ENCODE measurements at places on chromosomes 3 and 15.
A peak's percentile ranks its signal among the peaks of the same experiment; 100 is the strongest.

DNA sequence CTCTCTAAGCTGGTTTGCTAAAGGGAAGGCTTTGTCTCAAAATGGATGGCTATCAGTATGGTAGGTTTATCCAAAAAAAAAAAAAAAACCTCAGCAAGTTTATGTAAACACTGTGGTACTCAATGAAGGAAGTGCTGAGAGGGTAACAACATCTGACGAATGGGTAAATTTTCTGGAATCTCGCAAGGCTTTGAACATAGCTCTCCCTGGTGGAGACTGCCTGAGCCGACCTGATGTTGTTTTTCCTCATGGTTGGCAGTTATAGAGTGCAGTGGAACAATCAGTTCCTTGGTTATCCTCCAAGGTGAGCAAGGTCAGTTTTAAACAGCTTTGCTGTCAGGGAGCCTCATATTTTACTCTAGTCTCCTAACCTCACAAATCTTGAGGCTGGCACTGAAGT is 94.6 kb downstream of the ZPLD1 start:
- DNase-seq, result no peak

GRCh38 chr3:142154186-142154585 is 4.8 kb upstream of the TFDP2 start:
- DNase-seq, result no peak

DNA sequence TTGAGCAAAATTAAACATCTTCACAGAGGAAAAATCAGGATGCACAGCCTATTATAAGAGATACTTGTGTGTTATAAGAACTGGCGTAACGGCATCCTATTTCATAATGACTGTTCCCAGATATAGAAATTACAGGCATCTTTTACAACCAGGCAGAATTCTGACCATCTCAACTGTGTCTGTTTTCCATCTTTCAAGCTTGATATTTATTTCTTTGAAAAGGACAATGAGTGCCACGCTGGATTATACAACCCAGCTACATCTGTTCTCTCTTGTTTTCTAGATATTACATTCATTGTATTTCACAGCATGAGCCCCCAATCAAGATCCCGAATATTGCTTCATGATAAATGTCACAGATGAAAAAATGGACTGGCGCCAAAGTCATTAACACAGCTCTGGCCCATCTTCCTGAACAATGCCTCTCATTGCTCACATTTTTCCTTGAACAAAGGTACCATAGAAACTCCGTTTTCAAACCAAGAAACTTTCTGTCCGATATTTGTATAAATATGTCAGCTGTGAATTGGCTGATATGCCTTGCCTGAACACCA is 420.6 kb downstream of the TBL1XR1 start:
- DNase-seq, result no peak

DNA sequence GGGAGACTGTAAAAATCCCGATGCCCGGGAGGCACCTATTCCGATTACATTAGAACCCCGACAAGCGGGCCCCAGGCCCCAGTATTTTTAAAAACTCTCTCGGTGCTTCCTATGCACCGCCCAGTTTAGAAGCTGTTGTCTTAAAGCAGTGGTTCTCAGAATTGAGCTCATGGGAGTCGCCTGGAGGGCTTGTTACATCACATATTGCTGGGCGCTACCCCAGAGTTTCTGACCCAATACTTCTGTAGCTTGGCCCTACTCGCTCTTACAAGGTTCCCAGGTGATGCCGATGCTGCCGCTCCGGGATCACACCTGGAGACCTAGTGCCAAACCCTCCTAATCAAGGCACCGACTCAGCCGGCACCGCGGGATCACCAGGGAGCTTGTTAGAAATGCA is 35.2 kb downstream of the CPN2 start:
- DNase-seq, result no peak

DNA sequence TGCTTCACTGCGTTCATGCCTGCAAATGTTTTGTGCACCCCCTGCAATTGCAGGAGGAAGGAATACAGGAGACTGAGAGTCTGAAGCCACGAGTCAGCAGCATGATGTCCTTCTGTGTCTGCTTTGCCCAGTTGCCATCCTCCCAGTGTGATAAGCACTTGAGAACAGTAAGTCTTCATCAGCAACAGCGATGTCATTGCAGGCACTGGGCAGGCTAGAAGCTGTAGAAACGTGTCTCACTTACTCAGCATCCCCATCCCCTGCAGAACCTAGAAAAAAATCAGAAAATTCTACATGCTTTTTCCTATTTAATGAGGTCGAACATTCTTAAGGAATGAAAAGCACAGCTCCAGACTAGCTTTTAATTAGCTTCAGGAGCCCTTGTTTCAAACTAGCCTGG is 156.5 kb upstream of the LPP start:
- DNase-seq, result no peak

DNA sequence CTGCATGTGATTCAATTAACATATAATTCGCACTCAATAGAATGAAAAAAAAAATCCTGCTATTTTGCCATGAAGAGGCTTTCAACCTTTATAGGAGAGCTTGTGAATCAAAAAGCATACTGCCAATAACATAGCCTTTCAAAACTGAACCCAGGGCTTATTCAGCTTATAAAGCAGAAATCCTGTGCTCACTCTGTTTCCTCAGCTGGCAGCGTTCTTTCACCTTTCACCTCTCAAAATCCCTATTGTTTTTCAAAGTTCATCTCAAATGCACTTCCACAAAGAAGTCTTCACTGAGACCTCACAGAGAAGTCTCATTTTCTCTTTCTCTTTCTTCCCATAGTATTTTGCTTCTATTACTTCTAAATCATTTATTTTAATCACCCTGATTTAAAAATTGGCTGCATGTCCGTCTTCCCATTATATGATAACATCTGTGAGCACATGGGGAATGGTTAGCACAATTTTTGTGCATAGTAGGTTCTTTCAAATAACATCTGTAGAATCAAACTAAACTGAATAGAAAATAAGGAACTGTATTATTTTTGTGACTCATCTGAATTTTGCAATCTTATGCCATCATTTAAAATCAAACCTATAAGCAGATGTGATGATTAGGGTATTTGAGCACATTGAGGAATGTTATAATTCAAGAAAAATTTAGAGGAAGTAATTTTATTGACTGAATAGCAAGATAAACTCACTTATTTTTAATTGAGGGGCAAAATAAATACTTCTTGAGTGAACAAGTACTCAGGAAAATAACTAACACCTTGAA is 373.4 kb downstream of the NLGN1 start:
- no peak for DNase-seq

DNA sequence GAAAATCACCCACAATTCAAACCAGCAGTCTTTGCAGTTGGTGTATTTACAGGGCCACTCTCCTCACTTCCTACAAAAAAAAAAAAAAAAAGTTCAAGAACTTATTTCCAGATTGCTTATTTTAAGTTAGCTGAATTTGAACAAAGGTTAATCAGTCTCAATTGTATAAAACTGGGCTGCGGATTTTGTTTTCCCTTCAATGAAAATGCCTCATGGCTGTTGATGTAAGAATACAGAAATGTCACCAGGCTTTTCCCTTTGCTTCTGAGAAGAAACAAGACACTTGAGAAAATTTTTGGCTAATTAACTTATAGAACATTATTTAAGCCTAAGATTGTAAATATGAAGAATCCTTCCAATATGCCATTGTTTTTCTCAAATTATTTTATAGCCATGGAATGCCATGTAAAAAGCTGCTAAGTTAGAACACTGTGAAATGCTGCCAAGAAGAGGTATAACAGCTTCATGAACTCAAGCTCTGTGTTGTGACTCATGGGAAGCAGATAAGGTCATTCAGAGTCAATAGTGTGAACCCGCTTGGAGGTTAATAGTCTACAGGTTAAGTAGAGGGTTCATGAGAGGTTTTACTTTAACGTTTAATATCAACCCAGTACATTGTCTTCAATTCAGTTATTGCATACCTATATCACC is 84.3 kb upstream of the ABI3BP start:
- DNase-seq, result no peak

DNA sequence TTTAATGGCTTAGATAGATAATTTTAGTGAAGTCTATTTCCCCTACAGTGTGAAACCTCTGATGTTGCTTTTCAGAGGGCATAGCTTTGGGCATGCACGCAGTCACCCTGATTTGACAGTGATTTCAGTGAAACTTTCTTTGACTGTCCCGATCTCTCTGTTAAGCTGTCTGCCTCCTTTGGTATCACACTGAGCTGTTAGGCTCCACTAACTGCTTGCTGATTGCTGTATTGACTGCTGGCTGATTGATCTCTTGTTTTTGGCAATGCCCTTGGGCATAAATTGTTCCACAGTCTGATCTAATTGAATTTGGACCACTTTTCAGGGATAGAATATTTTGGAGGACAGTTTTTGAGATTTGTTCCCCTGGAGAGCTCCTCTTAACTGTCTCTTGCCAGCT is 68.5 kb upstream of the CCDC54 start:
- no peak for DNase-seq

- DNase-seq, result no peak
Observed at GRCh38 chr3:18687286-18687685, 262.1 kb upstream of the SATB1 start.

DNA sequence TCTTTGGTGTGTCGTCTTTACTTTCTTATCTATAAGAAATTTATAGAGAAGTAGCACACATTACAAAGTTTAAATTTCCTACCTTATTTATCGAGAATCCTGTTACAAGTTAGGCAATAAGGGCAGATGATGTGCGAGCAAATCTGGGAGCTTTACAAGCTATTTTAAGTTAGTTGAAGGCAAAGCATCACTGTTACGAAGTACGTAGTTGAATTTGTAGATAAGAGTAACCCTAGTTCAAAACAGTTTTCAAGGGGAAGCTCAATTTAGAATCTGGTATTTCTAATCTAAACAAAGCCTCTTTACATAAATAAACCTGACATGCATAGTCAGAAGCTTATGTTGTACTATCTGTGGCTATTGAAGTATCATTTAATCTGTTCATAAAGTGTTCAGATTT is 8.4 kb downstream of the KBTBD8 start:
- no peak for DNase-seq

GRCh38 chr3:4977001-4977852 is 2.0 kb upstream of the BHLHE40 start:
- DNase-seq, result peak; percentile 14

DNA sequence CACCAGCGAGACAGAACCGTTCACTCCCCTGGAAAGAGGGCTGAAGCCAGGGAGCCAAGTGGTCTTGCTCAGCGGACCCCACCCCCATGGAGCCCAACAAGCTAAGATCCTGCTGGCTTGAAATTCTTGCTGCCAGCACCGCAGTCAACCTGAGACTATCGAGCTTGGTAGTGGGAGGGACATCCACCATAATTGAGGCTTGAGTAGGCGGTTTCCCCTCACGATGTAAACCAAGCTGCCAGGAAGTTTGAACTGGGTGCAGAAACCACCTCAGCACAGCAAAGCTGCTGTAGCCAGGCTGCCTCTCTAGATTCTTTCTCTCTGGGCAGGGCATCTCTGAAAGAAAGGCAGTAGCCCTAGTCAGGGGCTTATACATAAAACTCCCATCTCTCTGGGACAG is 151.0 kb downstream of the MBNL1 start:
- DNase-seq, result no peak

- no peak for DNase-seq
Observed at GRCh38 chr3:8846176-8846575, 76.8 kb upstream of the OXTR start.

DNA sequence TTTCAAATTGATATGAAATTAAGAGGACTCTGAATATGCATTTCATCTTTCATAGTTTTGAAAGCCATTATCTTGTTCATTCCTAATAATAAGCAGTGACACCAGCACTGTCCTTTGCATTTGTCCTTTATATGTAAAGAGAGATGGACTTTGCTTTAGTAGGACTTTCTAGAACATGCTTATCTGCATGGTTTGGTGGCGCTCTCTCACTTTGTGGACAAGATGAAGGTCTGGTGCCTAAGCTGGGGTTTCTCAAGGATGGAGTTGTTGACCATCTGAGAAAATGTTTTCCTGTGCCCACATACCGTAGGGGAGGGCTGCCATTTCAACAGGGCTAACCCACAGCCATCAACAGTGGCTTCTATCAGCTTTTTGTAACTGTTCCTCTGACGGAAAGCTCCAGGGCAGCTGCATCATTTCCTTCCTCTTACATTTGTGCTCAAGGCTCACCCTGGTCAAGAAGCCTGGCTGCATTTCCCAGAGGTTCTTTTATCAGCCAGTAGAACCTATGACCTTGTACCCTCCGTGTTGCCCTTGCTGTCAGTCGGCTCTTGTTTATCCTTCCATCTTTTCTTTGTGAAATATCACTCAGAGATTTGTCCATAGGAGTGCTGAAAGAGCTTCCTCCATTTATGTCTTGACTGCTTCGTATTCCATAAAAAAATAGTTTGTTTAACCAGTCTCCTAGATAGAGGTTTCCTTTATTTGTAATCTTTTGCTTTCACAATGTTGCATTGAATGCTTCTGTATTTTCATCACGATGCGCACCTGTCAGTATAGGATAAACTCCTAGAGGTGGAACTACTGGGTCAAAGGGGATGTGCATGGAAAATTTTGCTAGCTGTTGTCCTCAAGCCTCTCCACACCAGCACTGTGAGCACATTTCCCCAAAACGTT is 44.6 kb downstream of the ABHD2 start:
- DNase-seq, result no peak

GRCh38 chr3:45258317-45258716 is 32.2 kb upstream of the TMEM158 start:
- DNase-seq, result no peak

GRCh38 chr15:63322541-63322940 is 45.1 kb downstream of the APH1B start:
- no peak for DNase-seq

GRCh38 chr3:110327870-110328269 is 743.7 kb upstream of the NECTIN3 start:
- DNase-seq, result no peak

DNA sequence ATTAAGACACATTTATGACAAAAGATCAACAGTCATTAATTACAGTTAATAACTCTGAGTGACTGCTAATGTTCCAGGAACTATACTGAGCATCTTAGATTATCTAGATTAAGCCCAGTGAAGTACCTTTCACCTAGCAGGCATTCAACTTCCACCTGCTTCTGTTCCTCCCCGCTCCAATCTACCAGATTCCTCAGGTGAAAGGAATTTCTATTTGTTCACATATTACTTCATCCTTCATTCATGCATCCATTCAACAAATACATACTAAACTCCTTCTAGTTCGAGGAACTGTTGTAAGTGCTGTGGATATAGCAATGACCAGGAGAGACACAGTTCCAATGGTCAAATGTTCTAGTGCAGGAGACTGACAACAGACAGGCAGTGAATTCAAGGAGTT is 139.3 kb downstream of the FILIP1L start:
- DNase-seq, result no peak

GRCh38 chr3:181417748-181418147 is 294.0 kb upstream of the SOX2 start:
- no peak for DNase-seq

- DNase-seq, result no peak
Observed at GRCh38 chr15:33701304-33701696, 267.0 kb upstream of the CHRM5 start.

GRCh38 chr15:88394553-88395145 is 72.5 kb downstream of the MRPL46 start:
- no peak for DNase-seq

GRCh38 chr15:92073044-92073785 is 219.7 kb downstream of the SLCO3A1 start:
- DNase-seq, result no peak

All from T-helper 22 cell (primary cell).